Left renal pelvis (tissue), 4 donors: ENCODE measurements at places on chromosomes 16 and 17. TPM values are rescaled to one million over a fixed set of nuclear protein-coding genes. Genes with fewer than 3 reads are reported as not detected.

GRCh38 chr16:69188716-69189115 lies 1.8 kb downstream of the SNTB2 start:
- no peak for DNase-seq

DNA sequence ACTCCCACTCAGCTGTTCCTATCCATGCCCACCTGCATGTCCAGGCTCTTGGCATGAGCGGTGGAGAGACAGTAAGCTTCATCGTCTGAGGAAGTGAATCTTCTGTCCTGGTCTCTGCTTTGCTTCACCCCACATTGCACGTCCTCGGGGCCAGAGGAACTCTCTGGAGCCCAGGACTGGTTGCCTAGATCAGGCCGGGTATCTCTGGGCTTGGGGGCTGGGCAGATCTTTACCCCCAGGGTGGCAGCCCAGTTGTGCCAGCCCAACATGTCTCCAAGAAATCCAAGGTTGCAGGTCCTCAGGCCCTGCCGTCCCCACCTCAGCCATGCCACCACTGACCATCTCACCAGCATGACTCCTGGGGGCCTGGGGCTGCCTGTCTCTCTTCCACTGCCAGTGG lies 58.3 kb downstream of the BEAN1 start:
- no peak for DNase-seq

GRCh38 chr16:82773018-82773417 lies 146.2 kb downstream of the CDH13 start:
- DNase-seq, result no peak

- DNase-seq, result no peak
Observed at GRCh38 chr17:63124536-63124935, 158.5 kb downstream of the TANC2 start.

DNA sequence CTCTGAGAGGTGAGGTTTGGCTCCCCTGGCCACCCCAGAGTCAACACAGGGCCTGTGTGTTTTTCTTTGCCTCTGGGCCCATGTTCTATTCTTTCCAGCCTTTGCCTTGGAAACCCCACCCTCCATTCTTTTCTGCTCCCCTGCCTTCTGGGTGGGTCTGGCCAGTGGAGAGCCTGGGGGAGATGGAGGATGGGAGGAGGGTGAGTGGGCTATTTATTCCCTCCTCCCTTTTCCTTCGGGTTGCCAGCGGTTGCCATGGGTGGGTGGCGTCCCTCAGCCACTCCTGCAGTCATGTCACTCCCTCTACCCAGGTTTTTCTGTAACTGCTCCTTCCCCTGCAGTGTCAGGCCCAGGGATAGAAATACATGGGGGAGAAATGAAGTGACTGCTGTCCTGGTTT lies 15.5 kb downstream of the CMIP start:
- DNase-seq, result no peak

GRCh38 chr17:76716839-76717215 lies 6.1 kb upstream of the MXRA7 start:
- DNase-seq, result no peak

DNA sequence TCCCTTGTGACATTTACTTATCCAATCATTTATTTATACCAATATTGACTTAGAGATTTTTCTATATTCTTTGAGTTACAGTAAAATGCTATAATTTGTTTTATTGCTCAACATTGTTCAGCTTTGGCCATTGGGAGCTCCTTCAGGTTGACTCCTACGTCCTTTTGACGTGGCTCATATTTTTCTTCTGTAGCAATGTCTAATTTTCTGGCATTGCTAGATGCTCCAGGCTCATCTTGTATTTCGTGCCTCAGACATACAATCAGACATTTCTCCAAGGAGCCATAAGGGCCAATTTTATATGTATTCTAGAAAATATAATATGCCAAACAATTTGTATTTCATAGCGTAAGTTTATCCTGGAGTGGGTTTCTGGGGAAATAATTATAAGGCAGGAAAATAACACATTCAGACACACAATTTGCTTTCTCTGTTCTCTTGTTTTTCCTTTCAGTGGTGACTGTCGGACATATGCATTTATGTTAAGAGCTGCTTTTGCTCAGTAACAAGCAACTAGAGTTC lies 355.1 kb upstream of the MON1B start:
- no peak for DNase-seq

GRCh38 chr17:14330492-14330962 lies 29.6 kb downstream of the HS3ST3B1 start:
- DNase-seq, result no peak

DPEP2 gene
- 0.54 TPM for polyA plus RNA-seq
